ENCODE measurements at places on chromosomes 3 and 15.

DNA sequence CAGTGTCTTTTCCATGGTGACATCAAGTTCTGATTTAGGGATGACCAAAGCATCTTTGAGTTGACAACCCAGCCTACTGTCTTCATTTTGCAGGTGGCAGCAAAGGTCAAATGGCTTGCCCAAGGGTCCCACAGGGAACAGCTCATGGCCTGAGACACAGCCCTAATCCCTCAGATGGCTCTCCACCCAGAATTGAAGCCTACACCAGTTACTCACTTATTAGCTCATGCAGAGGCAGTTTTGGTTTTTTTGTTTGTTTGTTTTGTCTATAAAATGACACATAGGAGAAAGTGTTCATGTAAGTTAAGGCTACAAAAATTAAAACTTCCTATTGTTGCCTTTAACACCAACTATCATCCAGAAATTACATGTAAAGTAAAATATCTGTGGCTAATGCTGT, 167.9 kb downstream of the OSBPL10 start:
- DNase-seq, result no peak

DNA sequence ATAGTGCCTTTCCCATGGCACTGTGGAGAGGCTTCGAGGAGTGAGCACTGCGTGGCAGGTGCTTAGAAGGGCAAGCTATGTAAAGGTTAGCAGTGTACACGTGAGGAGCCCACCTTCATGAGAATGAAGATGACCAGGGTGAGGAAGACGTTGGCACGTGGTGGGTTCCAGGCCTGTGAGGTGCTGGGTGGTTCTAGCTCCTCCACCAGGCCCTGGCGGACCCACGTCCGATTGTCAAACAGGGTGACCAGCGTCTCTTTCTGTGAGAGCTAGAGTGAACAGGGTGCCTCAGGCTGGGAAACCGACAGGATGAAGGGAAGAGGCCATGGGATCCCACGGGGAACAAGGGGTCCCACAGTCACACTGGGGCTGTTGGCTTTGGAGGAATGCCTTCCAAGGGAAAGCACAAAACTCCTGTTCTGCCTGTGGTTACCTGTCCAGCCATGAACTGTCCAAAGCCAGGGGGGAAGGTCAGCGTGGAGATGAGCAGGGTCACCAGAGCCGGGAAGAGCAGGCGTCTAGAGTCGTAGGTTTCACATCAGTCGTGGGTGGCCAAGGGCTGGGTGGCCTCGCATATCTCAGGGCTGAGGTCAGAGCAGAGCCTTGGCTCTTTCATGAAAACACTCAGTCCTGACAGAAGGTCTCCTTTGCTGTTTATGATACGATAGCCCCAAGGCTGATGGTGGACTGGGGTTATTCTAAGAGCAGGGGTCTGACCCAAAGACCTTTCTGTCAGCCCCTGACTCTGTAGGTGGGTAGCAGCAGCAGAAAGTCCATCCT, 6.0 kb downstream of the CLCN2 start:
- DNase-seq, result no peak

DNA sequence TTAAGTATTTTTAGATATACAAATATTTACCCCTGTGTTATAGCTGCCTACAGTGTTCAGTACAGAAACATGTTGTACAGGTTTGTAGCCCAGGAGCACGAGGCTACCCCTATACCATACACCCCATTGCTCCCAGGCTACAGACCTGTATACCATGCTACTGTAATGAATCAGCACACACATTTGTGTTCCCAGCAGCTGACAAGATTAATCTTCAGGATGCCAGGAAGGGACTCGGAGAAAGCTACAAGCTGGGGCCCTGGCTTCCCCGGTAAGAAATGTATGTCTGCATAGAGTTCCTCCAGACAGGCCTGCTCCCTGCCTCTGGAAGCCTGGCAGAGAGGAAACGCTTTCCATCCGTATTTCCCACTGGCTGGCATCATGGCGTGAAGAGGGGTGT, 136.5 kb downstream of the XXYLT1 start:
- no peak for DNase-seq

- DNase-seq, result no peak
These were observed 152.9 kb upstream of the RGMA start for GRCh38 chr15:93241696-93242585.

DNA sequence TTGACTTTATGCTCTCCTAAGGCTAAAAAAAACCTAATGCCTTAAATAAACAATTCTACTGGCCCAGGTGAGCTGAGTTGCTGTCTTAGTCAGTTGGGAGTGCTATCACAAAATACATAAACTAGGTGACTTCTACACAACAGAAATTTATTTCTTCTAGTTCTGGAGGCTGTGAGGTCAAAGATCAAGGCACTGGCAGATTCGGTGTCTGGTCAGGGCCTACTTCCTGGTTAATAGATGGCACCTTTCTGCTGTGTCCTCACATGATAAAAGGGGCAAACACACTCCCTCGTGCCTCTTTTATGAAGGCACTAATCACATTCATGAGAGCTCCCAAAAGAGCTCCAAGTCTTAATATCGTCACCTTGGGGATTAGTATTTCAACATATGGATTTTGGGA, 11.5 kb upstream of the TBL1XR1 start:
- no peak for DNase-seq

GRCh38 chr3:72344647-72345046, 503.6 kb downstream of the SHQ1 start:
- DNase-seq, result no peak

GRCh38 chr3:32856355-32856889, 38.6 kb downstream of the TRIM71 start:
- no peak for DNase-seq

DNA sequence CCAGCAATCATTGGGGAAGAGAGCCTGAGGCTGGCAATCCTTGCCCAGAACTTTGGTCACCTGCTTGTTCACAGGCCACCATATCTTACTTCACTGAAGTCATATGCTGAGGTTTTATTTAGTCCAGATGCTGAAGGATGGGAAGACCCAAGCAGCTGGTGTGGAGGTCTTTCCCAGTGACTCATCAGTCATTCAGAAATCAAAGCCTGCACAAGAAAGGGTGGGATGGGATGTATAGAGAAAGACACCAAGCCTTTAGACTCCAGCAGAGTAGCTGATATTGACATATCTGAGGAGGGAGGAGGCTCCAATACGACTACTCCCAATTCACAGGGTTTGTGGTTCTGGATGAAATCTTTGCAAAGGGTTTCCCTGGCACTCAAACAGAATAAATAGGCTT, 13.0 kb upstream of the PHLDB2 start:
- DNase-seq, result no peak

- no peak for DNase-seq
These were observed 141.2 kb downstream of the HCN4 start for GRCh38 chr15:73227433-73228056.
